Right lung (tissue), 10 donors: ENCODE measurements at places on chromosomes 4 and X. TPM values are rescaled to one million over a fixed set of nuclear protein-coding genes. Genes with fewer than 3 reads are reported as not detected.

DNA sequence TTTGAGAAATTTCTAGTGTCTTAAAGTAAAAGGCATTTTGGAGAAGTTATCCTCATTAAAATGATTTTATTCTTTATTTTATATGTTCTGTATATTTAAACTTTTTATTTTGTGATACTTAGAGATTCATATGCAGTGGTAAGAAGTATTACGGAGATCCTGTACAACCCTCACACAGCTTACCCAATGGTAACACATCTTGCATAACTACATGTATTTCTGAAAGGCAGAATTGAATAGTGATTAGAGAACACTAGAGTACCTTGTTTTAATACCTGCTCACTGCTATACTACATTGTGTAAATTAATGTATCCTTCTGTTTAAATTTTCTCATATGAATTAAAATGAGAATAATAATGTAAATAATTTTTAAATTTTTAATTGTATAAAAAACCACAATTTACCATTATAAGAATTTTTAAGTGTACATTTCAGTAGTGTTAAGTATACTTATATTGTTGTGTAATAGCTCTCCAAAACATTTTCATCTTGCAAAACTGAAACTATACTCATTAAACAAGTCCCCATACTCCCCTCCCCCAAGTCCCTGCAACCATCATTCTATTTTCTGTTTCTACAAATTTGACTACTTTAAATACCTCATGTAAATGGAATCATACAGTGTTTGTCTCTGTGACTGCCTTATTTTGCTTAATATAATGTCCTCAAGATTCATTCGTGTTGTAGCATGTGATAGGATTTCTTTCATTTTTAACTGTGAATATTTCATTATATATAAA, 45.4 kb downstream of the INTS12 start:
- DNase-seq: no peak

FAM184B gene
- polyA plus RNA-seq: 0.28 TPM

MAPK10 gene
- polyA plus RNA-seq: 29.9 TPM

ZNF41 gene
- polyA plus RNA-seq: 15.5 TPM

GRCh38 chrX:40922307-40922706, 162.9 kb upstream of the USP9X start:
- DNase-seq: no peak
